ENCODE measurements at places on chromosomes 4 and X. TPM values are rescaled to one million over a fixed set of nuclear protein-coding genes. Genes with fewer than 3 reads are reported as not detected.
A peak's percentile ranks its signal among the peaks of the same experiment; 100 is the strongest.

Gene NAA11
- not detected for total RNA-seq

Gene CFAP47
- not detected for total RNA-seq

Gene HHIP
- not detected for total RNA-seq

Gene FOXP3
- 3.5 TPM for total RNA-seq

Gene GUCY1B1
- not detected for total RNA-seq

Gene DMRTC1
- total RNA-seq = 0.36 TPM

Gene STBD1
- 3.6 TPM for total RNA-seq

Gene CDKL2
- 0.35 TPM for total RNA-seq

Gene FGF5
- 0.06 TPM for total RNA-seq

Gene DKK2
- not detected for total RNA-seq

Gene SRPX2
- not detected for total RNA-seq

DNA sequence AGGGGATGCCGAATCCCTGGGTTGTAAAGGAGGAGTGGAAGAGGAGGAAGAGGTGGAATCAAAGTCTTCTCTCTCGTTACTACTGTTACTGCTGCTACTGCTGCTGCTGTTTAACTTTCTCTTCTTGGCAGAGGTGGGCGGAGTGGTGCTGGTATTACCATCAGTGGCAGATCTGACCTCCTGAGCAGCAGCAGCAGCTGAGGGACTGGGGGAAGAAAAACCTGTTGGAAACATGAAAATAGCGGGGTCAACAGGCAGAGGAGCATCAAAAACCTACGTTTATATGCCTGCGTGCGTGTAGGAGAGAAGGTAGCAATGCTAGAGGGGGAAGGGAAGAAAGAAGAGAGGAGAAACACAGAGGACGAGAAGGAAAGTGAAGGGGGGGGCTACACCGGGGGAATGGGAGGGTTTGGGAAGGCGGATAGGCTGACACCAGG, 339 bp downstream of the CUL4B start:
- H3K4me3 ChIP-seq = peak overlapping the region; percentile 90
- peaks cover 34% of the 10 kb centered on the region for H3K4me1 ChIP-seq
- H3K36me3 ChIP-seq = no peaks in the 10 kb centered on the region
- peak overlapping the region; percentile 91 for H3K27ac ChIP-seq

DNA sequence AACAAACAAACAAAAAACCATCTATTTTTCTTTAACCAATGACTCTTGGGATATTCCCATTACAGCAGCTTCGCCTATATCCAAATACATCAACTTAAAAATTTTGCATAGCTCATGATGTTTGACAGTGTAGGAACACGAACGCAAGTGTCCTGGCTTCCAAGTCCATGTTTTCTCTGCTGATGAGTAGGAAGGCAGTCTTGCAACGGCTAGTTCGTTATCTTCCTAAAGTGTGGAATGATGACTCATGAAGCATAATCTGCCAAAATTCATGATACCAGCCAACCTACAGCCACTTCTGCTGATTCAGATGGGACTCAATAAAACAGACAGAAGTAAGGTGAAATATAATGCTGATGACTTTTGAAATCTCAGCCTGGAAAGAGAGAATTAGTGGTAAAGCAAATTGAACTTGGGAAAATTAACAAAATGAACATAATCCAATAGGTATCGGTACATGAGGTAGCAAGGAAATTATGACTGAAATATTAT, 6.4 kb upstream of the SEPTIN11 start:
- H3K27ac ChIP-seq = no peak overlapping the region
- no peak for DNase-seq
- no peak overlapping the region for H3K4me3 ChIP-seq
- peaks cover under 1% of the 10 kb centered on the region for H3K4me1 ChIP-seq

DNA sequence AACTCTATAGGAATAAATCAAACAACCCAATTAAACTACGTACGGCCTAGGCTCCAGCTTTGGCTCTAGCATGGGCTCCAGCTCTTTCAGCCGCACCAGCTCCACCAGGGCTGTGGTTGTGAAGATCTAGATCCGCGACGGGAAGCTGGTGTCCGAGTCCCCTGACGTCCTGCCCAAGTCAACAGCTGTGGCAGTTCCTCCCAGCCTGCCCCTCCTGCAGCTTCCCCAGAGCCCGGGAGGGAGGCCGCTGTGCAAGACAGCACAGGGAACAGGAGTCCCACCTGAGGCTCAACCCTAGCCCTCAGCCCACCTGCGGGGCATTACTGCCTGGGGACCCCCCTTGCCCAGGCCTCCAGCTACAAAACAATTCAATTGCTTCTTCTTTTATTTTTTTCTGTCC, 2680.3 kb downstream of the PCDH7 start:
- DNase-seq = no peak
- no peaks in the 10 kb centered on the region for H3K27me3 ChIP-seq
- H3K27ac ChIP-seq = no peak overlapping the region
- H3K36me3 ChIP-seq = no peaks in the 10 kb centered on the region
- H3K4me3 ChIP-seq = no peak overlapping the region
- no peaks in the 10 kb centered on the region for H3K4me1 ChIP-seq

DNA sequence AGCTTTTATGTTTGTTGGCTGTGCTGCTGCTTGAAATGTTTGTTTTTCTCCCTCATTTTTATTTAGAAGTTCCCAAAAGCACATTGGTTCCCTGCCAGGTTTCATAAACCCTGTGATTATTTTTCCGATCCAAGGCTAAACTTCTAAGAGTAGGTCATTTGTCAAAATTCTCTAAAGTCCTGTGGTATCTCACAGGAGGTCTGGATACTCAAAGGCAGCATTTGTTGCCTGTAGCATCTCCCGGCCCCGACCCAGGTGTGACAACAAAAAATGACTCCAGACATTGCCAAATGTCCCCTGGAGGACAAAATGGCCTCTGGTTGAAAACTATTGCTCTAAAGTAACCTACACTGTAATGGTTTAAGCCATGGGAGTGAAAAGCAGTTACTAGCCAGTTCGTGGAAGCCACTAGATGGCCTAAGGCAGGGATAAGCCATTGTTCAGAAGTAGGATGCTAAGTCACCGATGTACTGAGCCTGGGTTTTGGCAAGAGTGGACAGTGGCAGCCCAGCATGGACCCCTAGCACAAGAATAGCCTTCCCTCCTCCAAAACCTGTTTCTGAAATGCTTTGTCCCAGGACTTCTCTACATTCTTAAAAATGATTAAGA, 256.1 kb downstream of the THOC2 start:
- H3K27me3 ChIP-seq = no peaks in the 10 kb centered on the region
- H3K4me1 ChIP-seq = no peaks in the 10 kb centered on the region
- no peaks in the 10 kb centered on the region for H3K36me3 ChIP-seq
- no peak overlapping the region for H3K4me3 ChIP-seq
- no peak for DNase-seq
- no peak overlapping the region for H3K27ac ChIP-seq

DNA sequence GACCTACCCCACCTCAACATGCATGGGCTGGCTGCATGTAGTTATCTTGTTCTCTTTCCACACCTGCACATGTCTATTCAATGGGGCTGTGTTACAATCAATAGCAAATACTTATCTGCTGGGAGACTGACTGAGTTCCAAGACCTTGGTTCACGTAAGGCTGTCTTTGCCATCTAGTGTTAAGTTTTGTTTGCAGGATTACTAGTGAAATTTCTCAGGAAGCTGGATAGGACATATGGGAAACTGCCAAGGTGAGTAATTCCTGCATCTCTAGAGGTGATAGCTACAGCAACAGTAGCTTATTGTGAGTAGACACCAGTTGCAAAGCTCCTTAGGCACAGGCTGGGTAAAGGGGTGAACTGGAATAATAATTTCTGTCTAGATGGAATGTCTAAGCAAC, 177.5 kb downstream of the ENOX2 start:
- H3K4me3 ChIP-seq = no peak overlapping the region
- no peaks in the 10 kb centered on the region for H3K27me3 ChIP-seq
- no peaks in the 10 kb centered on the region for H3K36me3 ChIP-seq
- DNase-seq = no peak
- H3K27ac ChIP-seq = no peak overlapping the region

DNA sequence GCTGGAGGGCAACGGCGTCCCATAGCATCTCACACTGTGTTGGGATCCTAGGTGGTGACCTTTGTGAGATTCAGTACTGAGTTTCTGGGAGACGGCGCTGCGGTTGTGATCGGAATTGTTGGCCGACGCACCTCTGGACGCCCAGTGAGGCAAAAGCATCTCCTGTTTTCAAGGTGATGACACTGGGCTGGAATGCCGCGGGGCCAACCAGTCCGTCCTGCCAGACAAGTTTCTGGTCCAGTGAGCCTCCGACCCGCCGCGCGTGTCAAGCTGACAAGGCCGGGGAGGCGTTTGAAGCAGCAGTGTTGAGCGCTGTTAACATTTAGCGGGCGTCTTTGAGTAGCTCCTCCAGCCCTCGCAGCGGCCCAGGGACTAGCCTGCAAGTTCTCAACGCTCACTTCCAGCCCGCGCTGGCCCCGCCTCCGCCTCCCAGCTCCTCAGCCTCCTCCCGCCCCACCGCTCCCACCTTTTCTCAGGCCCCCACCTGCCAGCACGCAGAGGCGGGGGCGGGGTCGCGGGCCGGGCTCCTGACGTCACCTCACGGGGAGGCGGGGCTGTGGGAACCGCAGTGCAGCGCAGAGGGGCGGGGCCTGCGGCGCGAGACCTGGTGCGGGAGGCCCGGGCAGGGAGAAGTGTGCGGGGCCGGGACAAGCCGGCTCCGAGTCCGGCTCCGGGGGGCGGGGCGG, 482 bp upstream of the CDS1 start:
- peak; percentile 88 for DNase-seq
- peaks cover 8% of the 10 kb centered on the region for H3K27me3 ChIP-seq
- H3K36me3 ChIP-seq = no peaks in the 10 kb centered on the region
- H3K27ac ChIP-seq = peak overlapping the region; percentile 31

GRCh38 chr4:82721819-82722423, 76.7 kb downstream of the SCD5 start:
- no peak overlapping the region for H3K4me3 ChIP-seq
- H3K27me3 ChIP-seq = no peaks in the 10 kb centered on the region
- H3K4me1 ChIP-seq = no peaks in the 10 kb centered on the region
- no peak for DNase-seq
- H3K36me3 ChIP-seq = no peaks in the 10 kb centered on the region

- peak overlapping the region; percentile 13 for H3K27ac ChIP-seq
- no peak overlapping the region for H3K4me3 ChIP-seq
- peak; percentile 32 for DNase-seq
- H3K27me3 ChIP-seq = no peaks in the 10 kb centered on the region
- peaks cover 37% of the 10 kb centered on the region for H3K4me1 ChIP-seq
- H3K36me3 ChIP-seq = no peaks in the 10 kb centered on the region
These were observed 14.0 kb upstream of the CDKN2AIP start for GRCh38 chr4:183430317-183430993.

DNA sequence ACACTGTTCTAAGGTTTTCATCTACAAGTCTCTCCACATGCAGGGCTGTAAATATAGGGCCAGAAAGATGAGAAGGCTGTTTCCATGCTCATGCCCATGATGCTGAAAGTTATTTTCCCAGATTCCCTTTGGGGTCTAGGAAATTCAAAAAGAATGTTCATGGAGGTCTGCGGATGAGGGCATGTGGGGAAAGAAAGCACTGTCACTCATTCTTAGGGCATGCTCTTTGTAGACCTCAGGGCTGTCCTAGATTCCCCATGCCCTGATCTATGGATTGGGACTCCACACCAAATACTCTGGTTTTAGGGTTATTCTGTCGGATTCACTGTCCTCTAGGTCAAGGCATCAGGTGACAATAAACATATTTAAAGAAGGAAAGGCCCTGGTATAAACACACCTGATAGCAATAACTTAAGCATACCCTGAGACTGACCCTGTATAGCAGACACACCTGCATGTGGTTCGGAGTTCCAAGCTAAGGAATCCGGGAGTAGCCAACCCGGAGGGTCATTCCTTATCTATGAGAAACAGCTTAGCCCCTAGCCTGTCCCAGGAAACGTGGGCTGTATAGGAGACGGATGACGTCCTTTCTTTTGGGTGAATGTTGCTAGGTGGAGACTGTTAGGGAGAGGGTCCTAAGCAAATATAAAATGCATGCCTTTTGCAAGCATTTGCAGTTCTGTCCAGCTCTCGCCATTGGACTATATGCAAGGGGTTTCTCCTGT, 37.6 kb downstream of the LNX1 start:
- no peaks in the 10 kb centered on the region for H3K4me1 ChIP-seq
- DNase-seq = no peak
- no peak overlapping the region for H3K4me3 ChIP-seq
- H3K27ac ChIP-seq = no peak overlapping the region
- no peaks in the 10 kb centered on the region for H3K27me3 ChIP-seq

- peaks cover 18% of the 10 kb centered on the region for H3K4me1 ChIP-seq
- no peak for DNase-seq
- H3K36me3 ChIP-seq = no peaks in the 10 kb centered on the region
- peak overlapping the region; percentile 73 for H3K4me3 ChIP-seq
- no peaks in the 10 kb centered on the region for H3K27me3 ChIP-seq
These were observed 327 bp downstream of the PNPLA4 start for GRCh38 chrX:7926914-7927258.

GRCh38 chr4:151227172-151227571, 49.8 kb upstream of the PRSS48 start:
- no peak overlapping the region for H3K27ac ChIP-seq
- H3K4me1 ChIP-seq = no peaks in the 10 kb centered on the region
- no peak for DNase-seq
- no peak overlapping the region for H3K4me3 ChIP-seq
- no peaks in the 10 kb centered on the region for H3K36me3 ChIP-seq

DNA sequence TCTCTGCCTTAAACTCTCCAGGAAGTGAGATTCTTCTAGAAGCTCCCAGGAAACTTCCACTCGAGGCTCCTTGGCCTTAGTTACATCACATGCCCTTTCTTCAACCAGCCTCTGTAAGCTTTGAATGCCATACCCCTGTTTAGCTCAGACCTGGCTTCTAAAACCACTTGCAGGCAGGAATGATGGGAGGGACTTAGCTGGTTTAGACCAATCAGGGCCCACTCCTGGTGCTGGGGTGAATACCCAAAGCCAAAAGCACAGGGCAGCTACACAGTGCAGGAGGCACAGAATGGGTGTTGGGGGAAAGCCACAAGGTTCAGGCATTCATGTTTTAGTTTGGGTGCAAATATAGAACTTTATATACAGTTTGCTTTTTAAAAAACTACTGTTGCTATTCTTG, 296.2 kb downstream of the FRMPD4 start:
- H3K4me3 ChIP-seq = no peak overlapping the region
- H3K27ac ChIP-seq = no peak overlapping the region
- no peaks in the 10 kb centered on the region for H3K27me3 ChIP-seq
- no peaks in the 10 kb centered on the region for H3K4me1 ChIP-seq
- H3K36me3 ChIP-seq = no peaks in the 10 kb centered on the region

DNA sequence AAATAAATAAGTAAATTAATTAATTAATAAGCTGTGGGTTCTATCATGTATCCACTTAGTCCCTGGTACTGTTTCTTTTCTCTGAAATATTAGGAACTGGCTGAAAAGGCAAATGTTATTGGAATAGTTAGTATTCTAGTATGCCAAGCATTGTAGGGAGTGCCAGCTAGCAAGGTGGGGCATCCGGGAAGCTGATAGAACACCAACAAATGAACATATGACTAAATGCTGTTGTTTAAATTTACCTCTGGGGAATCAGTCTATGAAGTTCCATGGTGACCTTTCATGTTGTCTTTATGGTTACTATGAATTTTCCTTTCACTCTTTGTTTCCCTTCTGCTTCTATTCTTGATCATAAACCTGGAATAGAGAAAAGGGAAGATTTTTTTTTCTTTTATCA, 32.7 kb downstream of the NUDT6 start:
- DNase-seq = no peak
- H3K27me3 ChIP-seq = no peaks in the 10 kb centered on the region
- no peaks in the 10 kb centered on the region for H3K36me3 ChIP-seq
- H3K27ac ChIP-seq = no peak overlapping the region
- no peak overlapping the region for H3K4me3 ChIP-seq

- H3K4me1 ChIP-seq = peaks cover 20% of the 10 kb centered on the region
- H3K27ac ChIP-seq = no peak overlapping the region
These were observed 76.2 kb upstream of the CD99 start for GRCh38 chrX:2614911-2615310.

Measured in CD4-positive, alpha-beta memory T cell (primary cell).